Immature natural killer cell (primary cell): ENCODE measurements at places on chromosomes 5 and 9.

DNA sequence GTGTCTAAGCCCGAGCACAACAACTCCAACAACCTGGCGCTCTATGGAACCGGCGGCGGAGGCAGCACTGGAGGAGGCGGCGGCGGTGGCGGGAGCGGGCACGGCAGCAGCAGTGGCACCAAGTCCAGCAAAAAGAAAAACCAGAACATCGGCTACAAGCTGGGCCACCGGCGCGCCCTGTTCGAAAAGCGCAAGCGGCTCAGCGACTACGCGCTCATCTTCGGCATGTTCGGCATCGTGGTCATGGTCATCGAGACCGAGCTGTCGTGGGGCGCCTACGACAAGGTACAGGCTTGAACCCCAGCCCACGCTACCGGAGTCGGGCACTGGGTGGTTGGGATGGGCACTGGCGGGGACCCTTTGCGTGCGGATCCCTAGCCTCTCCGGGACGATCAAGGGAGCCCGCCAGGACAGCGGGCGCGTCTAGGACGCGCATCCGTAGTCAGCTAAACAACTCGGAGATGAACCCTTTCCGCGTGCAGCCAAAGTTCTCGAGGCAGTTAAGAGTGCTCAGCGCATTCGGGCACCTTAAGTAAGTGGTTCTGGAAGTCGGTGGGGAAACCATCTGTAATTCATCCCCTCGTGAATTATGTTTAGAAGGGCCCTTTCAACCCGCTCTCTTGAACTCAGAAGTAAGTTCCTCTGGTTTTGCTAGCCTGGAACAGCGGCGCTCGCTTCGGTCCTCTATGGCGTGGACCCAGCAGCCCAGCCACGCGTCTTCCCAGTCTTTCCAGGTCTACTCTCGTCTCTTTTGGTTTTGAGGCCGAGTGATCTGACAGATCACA, 1.3 kb downstream of the KCNN2 start:
- DNase-seq = no peak

DNA sequence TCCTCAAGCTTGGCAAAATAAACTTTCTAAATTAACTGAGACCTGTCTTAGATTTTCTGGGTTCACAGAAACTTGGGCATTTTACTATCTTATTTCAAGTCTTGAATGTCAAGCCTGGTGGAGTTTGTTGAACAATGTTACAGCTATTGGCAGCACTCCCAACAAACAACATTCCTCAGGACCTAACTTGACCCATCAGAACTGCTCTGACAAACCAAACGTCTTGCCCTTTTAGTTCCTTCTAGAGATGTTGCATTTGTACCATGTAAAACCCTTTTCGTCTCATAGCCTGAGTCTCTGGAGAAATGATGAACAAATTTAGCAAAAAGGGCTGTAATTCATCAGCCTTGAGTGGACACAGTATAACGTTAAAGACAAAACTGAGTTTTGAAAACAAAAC, 51.1 kb downstream of the GNA14 start:
- no peak for DNase-seq

- no peak for DNase-seq
Measured at GRCh38 chr9:91813176-91813795, 136.7 kb downstream of the ROR2 start.

GRCh38 chr5:38347040-38347763, 88.8 kb downstream of the EGFLAM start:
- no peak for DNase-seq

DNA sequence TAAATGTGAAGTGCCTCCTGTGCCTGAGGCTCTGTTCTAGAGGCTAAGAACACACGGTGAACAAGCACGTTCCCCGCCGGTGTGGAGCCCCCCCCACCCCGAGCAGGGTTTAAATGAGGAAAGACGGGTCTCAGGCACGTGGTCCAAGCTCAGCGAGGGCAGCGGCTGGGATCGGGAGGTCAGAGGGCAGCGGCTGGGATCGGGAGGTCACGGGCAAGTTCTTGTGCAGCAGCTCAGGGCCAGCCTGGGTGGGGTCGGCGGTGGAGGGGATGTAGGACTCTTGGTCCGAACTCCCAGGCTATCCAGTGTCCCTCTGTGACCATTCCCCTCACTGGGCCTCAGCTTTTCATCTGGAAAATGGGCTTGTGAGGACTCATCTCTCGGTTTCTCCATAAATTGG, 2.7 kb upstream of the GBGT1 start:
- DNase-seq = no peak

DNA sequence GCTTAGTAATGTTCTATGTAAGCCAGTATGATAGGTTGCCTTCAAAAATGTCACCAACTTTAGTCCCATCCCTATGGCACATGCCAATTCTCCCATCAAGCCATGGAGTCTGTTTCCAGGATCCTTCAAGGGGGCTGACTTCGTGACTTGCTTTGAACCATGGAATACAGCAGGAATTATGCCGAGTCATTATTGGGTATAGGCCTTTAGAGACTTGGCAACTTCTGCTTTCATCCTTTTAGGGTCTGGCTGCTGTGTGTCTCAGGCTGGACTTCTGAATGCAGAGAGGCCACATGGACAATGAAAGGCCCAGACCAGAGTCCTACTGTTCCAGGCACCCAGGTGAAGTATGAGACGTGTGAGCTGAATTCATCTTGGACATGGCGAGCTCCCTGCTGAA, 109.8 kb downstream of the DENND1A start:
- no peak for DNase-seq

DNA sequence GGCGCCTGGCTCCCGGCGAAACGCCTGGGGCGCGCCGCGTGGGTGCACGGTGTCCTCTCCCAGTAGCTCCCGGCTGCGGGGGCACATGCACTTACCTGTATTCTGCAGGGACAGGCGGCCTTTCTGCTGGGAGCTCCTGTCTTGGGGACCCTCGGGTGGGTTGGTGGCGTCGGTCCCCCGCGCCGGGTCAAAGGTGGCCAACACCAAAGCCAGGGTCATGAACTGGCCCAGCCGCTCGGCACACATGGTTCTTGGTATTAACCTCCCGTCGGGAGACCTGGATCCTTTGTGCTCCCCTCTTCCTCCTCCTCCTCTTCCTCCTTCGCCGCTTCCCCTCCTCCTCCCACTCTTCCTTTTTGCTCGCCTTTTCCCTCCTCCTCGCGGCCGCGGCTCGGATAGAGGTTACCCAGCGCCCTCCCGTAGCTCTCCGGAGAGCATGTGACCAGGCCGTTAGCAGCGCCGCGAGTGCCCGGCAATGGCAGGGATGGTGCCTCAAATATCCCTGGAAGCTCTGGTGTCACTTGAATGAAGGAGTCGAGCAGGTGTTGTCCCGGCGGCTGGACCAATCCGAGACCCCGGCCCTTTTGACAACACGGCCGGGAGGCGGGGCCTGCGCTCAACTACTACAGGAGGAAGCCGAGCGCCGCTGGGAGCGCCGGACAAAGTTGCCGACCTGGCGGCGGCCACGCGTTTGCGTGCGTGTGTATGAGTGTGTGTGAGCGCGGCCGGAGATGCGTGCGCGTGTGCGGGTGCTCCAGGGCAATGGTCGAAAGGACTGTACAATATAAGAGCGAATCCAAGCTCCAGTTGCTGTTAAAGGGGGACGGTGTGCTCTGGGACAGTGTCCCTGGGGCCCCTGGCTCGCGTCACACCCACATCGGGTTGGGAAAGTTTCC, at the start of gene STC2:
Gene STC2, minus strand, starts transcription at position 467 of the 896 bp plus-strand sequence. Its CDS starts 221 bp downstream, at position 246.
- no peak for DNase-seq

- no peak for DNase-seq
Measured at GRCh38 chr9:127187231-127187956, 65.0 kb upstream of the ANGPTL2 start.

DNA sequence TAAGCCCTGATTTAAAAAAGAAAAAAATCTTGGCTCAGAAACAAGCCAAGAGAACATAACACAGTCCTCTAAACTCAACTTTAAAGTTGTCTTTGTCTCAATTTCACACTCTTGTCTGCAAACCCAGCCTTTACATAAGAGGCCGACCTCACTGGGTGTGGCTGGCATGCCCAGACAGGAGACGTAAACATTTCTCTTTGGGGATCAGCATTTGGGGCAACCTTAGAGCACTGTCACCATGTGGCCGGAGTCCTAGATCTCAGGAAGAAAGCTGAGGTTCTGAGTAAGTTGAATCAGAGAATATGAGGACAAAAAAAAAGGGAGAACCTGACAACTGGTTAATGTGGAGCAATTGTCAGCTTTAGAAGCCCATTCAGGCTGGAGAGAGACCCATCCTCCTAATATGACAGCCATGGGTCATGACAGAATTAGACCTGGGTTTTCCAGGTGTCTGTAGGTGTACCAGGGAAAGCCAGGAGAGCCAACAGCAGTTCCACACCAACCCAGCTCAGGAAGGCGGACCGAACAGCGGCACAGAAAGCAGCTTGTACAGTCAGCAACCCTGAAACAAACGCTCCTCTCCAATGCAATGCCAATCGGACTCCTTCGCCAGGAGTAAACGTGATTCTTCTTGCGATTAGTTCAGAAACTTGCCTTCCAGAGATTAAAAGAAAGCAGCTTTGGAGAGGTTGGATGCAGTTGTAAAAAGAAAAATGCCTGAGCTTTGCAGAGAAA, 97.9 kb upstream of the MAP3K1 start:
- DNase-seq = no peak

GRCh38 chr9:69582544-69583297, 89.5 kb downstream of the APBA1 start:
- no peak for DNase-seq

- no peak for DNase-seq
Measured at GRCh38 chr5:56352808-56353590, 119.9 kb upstream of the ANKRD55 start.

- DNase-seq = no peak
Measured at GRCh38 chr9:36163049-36163785, 6.0 kb upstream of the CCIN start.

- DNase-seq = no peak
Measured at GRCh38 chr5:62143268-62144229, 162.5 kb upstream of the KIF2A start.

DNA sequence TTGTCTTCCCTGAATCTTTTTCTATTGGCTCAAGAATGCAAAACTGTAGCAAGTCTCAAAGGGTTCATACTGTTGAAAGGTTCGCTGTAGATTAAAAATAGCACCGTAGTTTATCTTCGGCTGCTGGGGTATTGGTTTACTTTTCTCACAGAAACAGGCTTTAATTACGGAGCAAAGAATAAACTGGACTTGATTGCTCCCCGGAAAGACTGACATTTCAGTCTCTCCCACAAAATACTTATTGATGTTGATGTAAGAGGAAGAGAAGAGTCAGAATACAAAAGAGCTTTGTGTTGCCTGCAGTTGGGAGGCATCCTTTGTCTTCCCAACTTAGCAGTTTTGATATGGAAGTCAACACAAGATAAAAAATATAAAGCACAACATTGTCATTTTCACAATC, 183.9 kb upstream of the DMAC1 start:
- no peak for DNase-seq

DNA sequence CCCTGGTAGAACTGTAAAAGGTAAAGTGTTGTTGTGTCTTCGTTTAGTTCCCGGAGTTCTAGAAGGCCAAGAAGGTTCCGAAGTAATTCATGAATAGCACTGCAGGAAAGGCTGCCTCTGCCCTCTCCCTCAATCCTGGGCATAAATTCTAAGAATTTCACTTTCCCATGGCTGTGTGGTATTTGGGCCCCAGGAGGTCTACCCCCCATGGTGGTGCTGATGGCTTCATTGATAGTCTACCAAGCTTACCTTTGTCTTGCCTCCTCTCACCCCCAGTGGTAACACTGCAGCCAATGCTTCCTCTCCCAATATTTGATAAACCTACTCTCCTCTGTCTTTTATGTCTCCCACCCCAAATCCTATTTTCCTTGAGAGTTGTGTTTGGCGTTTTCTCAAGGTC, 39.5 kb downstream of the ADAMTS16 start:
- no peak for DNase-seq

DNA sequence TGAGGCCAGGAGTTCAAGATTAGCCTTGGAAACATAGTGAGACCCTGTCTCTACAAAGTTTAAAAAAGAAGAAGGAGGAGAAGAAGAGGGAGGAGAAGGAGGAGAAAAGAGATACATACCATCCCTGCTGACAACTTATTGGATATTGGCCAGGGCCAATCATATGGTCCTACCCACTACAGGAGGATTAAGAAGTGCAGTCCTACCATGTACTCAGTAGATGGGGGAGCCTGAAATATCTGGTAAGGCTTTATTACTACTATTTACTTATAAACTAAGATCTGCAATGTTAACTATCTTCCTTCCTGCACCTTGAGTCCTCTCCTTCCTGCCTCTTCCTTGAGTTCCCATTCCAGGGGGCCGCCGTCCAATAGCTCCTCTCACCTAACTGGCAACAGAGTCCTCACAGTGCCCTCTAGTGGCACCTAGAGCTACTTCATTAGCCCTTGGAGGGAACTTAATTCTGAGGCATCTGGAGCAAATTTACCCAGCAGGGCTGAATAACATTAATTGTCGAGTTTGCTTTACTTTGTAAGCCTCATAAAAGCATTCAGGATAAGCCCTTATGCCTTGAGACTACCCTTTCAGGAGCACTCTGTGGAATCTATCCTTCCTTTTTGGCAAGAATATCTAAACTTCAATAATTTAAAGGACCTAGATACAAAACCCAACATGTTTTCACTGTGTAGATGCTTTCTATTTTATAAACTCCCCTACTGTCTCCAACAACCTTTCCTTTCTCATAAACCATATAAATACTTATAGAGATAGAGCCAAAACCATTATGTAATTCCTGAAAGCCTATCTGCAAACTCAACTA, 39.1 kb upstream of the RANBP6 start:
- peak; percentile 54 for DNase-seq

DNA sequence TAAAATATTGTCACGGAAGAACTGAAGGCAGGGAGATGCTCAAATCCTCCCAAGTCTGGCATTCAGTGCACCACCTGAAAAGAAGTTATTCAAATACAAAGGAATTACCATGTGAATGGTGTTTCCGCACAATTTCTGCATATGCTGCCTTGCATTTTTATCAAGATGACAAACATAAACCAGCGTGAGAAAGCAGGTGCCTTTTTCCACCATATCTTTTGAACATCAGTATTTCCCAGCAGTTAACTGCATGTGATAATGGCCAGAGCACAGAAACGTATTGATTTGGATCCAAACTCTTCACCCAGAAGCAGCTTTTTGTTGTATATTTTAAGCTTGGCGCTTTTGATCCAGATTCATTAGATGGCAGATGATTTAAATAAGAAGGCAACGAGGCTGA, 808.0 kb downstream of the TLE1 start:
- no peak for DNase-seq

DNA sequence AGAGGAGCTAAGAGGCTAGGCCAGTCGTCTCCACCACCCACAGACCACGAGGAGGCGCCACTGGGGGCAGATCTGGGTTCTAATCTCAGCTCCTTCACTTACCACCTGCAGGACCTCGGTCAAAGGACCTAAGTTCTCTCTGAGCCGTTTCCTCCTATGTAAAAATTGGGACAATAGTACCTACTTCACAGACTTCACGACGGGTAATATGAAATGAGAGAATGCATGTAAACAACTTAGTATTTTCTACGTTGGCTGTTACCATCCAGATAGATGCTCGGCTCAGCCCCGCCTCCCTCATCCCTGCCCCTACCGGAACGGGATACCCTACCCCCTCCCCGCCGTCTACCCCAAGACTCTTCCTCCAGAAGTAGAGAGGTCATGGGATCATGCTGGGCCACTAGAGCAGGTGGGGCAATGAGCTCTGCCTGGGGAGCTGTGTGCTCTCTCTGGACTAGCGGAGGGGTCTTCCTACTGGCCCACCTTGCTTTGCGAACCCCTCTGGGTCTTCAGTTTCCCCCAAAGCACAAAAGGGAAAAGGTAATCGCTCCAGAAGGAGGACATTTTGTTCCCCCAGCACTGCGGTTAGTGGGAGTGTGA, 541 bp downstream of the GNPDA1 start:
- DNase-seq = no peak

GRCh38 chr5:172402531-172403188, 51.7 kb downstream of the SH3PXD2B start:
- DNase-seq = no peak
